ENCODE measurements at places on chromosomes 5 and 9.

DNA sequence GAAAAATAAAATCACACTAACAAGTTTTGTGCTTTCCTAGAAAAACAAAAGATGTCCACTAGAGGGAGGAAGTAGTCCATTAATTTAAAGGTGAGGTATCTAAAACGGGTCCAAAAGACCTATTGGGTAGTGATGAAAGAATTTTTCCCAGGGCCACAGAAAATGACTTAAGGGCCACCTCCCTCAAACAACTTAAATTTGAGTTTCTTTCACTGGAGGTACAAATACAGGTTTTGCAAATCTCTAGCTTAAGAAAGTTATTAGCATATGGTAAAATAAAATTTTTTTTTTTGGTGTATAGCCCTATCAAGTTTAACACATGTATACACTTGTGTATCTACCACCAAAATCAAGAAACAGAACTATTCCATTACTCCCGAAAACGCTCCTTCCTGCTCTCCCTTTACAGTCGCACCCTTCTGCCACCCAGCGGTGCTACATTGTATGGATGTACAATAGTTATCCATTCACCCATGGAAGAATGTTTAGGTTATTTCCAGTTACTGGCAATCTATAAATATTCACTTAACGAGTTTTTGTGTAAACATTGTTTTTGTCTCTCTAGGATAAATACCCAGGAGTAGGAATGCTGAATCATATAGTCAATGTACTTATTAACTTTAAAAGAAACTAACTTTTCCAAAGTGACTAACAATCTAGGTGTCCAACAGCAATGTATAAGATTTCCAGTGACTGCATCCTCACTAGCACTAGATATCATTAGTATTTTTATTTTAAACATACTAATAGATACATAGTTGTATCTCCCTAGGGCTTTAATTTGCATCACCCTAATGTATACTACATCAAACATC, 21.9 kb downstream of the DEPDC1B start:
- DNase-seq = no peak

DNA sequence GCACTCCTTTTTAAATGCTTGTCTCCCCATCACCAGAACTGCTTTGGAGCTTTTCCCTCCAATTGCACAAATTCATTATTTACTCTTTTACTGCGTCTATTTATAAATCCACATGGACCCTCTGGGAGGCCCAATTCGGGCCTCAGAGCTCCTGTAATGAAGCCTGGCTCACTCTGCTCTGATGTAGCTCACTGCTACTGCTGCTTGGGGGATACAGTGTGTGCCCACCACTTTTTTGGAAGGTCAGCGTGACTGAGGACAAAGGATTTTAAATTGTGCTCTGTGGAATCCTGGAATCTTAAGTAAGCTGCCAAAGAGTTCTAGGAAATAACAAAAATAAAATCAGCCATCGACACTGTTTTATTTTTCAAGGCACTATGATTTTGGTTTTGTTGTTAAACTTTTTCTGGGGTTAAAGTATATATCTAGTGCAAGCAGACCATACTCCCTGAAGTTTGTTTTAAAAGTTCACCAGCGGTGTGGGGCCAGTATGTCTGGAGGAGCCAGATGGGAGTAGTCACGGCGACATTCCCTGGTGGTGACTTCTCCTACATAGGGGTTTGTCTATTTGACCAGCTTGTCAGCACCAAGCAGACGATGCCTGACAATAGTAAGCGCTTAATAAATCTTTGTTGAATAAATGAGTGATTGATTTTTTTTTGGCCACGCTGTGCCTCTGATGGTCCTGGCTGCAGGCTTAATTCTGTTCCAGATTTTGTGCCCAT, 142.8 kb downstream of the TMEM38B start:
- no peak for DNase-seq

- DNase-seq = no peak
Measured at GRCh38 chr5:142735323-142736246, 34.6 kb upstream of the ARHGAP26 start.

GRCh38 chr9:114696814-114697544, 15.0 kb upstream of the TEX48 start:
- DNase-seq = no peak

GRCh38 chr9:99828417-99829176, 6.9 kb downstream of the NR4A3 start:
- DNase-seq = no peak

DNA sequence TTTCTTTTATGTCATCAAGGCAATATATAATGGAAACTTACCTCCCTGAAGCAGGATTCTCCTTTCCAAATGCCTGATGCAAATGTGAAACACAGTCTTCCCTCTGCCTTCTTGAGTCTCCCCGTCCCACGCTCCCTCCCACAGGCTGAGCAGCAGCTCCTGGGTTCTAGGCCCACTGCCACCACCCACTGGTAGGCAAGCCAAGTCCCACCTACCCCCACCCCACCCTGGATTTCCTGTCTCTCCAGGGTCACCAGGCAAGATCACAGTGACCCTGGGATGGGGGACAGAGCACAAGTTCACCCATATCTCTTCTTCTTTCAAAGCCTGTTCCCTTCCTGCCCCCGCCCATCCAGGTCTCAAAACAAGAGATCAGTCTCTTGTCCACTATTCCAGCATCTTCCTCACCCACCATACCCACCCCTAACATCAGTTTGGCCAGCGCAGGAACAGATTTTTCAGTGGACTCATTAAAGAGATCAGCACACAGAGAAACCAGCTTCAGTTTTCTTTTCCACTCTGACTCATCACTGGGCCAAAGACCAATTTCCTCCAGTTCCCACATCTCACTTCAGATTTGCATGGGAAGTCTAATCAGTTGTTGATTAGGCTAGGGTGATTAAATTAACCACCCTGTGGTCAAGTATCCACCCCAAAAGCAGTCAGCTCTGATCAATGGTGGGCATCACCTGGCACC, 151.5 kb downstream of the ACTL7B start:
- DNase-seq = no peak

- DNase-seq = no peak
Measured at GRCh38 chr9:16318516-16319060, 551.9 kb downstream of the BNC2 start.

DNA sequence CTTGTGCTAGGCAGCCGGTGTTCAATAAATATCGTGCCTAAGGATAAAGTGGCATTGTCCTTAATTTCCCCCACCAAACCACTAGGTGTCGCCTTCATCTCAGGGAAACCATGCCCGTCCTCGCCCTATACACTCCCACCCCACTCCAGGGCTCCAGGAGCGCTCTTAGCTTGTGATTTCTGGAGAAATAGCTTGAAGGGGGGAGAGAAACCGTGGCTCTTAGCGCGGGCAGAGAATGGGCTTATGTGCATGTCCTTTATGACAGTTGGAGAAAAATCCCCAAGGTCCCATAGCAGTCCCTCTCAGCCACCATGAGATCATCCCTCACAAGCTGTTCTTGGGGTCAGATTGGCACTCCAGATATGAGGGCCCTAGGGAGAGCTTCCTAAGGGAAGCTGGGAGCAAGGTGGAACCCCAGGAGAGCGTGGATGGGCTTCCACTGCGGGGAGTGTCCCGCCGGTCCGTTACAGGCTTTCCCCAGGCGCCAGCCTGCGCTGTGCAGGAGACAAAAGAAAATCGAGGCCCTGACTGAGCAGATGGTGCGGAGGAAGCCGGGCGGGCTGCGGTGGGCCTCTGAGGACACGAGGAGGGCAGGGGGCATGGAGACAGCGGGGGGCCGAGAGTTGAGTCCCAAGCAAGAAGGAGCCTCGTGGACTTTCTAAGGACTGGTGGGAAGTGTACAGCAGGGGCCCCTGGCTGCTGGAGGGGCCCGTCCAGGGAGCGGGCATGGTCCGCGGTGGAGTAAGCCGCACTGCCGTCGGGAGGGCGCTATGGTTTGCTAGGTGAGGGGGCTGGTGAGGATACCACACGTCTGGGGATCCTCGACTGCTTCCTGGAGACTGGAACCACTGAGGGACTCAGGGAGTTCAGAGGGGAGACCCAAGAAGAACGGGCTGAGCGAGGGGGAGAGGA, 750 bp upstream of the NPR2 start:
- peak; percentile 79 for DNase-seq

DNA sequence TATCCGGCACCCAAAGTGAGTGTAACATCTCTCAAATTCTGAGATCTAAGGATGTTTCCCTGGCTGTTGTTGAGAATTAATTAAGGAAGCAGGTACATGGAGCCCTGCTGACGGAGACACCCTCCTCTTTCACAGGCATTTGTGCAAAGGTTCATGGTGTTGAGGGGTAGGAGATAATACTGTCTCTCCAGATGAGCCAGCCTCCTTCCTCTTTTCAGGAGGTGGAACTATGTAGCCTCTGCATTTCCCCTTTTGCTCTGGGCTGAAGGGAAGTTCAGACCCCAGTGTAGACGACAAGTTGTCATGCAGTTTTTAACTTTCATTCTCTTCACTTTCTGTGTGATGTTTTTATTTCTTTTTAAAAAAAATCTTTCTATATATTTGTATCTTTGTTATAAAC, 107.5 kb downstream of the GALNT10 start:
- no peak for DNase-seq

DNA sequence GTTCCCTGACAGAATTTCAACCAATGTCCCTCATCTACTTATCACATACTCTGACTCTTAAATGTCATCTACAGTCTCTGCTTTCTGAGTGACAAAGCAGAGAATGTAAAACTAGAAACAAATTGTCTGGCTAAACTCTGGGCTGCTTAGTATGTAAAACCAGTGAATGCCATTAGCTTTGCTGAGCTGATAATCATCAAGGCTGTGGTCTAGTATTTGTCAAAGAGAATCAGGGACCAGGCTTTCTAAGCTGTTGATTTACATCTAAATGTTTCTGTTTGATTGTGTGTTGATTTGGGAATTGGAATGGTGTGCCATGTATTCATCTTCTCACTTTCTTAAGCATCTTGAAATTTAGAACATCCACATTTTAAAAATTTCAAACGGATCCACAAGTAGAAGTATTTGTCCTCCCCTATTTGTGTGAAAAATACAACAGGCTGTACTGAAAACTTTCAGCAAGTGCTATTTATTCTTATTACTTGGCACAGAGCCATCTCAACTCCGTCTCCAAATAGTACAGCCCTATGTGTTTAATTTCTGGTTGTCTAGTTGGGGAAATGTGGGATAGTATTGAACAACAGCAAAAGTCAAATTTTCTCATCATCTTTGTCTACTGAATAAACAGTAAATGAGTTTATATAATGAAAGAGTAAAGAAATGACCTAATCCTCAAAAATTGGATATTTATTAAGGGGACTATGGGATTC, 251.5 kb downstream of the KCTD16 start:
- DNase-seq = no peak

DNA sequence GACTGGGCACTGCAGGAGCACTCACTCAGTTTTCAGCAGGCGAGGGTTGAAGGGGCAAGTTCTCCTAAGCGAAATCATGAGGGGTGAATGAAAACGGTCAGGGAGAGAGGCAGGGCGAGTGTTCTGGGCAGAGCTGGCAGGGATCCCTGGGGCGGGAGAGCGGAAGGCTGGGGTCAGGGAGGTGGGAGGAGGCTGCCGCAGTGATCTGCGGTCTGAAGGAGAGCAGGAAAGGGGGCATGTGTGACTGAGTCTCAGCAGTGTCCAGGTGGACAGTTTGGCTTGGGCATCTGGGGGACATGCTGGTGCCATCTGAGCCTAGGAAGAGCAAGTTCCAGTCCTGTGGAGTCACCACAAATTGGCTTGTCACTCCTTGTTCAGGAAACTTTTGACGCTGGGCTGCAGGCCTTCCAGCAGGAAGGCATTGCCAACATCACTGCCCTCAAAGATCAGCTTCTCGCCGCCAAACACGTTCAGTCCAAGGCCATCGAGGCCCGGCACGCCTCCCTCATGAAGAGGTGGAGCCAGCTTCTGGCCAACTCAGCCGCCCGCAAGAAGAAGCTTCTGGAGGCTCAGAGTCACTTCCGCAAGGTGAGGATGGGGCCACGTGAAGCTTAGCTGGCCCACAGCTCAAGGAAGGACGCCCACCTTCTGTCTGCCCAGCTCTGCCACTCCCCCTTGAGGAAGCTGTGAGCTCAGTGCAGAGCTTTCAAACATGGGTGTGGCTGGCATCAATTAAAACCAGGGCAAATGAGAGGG, 31.1 kb downstream of the DYNC2I2 start:
- DNase-seq = no peak

DNA sequence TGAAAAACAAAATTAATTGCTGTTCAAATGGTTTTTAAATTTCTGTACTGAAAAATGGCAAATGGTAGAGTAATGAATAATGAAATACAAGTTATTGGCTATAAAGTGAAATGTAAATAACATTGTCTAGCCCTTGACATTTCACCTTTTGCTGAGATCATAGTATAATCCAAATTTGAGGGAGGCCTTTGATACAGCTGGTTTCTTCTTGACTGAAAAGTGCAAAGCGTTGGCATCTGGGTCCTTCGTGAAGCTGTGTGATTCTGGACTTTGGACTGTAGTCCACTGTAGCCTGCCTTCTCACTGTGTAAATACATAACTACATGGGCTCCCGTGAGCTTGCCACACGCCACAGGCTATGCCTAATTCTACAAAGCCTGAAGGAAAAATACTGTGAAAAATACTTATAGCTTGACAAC, 52.3 kb downstream of the ARHGEF28 start:
- no peak for DNase-seq

GRCh38 chr9:38066914-38067858, 1.8 kb downstream of the SHB start:
- DNase-seq = peak; percentile 85

DNA sequence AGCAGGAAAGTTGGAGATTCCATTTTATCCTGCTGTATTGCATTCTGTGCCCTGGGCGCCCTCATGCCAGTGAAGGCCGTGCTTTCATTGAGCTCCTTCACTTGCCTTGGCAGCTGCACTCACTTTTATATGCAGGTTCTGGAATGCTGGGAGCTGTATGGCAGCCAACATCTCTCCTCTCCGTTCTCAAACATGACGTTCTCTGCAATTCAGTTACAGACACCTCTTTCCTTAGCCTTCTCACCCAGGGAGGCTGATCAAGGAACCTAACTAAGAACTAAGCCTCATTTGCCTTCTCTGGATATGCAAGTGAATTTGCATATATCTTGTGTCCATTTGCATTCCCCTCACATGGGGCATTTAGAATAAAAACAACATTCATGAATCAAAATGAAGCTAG, 29.4 kb upstream of the PURA start:
- DNase-seq = no peak

Data from ureter (tissue), 1 donor.